ENCODE measurements at places on chromosomes 7 and 10.

GRCh38 chr10:53846809-53847208, 954.2 kb downstream of the PCDH15 start:
- DNase-seq, result no peak

DNA sequence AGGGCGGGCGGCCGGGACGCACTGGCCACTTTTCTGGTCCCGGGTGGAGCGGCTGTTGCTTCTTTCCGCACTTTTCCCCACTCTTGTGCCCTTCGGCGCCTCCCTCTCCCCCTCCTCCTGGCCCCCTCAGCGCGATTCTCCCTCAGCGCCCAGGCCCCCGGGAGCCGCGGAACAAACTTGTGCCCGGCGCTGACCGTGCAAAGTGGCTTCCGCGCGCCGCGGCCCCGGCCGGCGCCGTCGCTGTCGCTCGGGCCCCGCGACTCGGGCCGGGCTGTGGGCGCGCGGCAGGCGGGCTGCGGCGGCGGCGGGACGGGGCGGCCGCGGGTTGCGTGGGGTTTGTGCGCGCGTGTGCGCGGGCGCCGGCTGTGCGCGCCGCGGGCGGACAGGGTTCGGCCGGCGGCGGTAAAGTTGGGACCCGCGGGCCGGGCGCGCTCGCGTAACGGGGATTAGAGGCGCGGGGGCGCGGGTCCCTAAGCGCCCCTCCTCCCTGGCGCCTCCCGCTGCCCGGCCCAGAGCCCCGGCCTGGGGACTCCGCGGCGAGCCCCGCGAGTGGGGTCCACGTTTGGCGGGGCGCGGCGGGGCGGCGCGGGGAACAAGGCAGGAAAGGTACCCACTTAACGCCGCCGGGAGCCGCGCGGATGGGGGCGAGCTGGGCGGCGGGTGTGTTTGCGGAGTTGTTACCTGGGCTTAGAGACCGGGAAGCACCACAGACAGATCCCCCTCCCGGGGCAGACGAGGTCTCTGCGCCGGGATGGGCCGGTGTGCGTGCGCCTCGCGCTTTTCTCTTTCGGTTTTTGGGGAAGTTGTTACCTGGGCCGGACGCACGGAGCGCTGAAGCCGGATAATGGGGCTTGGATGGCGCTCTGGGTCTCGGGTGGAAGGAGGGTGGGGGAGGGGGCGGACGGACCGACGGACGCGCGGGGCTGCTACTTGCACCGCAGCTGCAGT, 860 bp downstream of the ZEB1 start:
- DNase-seq, result peak; percentile 76

DNA sequence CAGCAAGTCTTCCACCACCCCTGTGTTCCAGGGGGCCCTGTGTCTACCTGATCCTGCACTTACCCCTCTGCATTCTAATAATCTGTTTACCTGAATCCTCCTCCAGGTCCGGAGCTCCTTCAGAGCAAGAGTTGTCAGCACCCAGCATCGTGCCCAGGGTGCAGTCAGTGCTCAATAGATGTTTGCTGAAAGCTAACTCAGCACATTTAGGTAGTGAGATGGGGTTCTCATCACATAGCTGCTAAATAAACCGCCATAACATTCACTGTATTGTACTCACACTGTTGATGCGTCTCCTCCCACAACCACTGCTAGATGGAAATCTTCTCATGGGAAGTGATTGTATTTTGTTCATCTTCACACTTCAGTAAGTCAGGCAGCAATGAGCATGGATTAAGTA, 376.5 kb upstream of the C7orf33 start:
- DNase-seq, result no peak

- peak; percentile 60 for DNase-seq
These were observed 13.4 kb downstream of the HNRNPF start for GRCh38 chr10:43395571-43396060.

DNA sequence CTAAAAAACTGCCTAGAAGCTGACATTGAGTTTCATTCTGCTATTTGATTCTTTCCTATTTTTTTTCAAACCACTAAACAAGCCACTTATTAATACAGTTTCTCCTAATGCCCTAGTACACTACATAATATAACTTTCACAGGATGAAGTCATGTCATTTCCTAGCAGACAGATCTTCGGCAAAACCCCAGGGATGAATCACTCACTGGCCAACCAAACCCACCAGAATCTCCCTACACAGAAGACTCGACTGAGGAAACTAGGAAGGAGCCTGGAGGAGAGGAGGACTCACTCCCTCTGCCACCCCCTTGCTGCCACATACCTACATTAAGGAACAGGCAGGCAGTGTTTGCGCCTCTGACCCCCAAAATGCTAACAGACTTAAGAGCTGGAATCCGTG, 33.4 kb downstream of the XPNPEP1 start:
- no peak for DNase-seq
